ENCODE measurements at places on chromosomes 16 and 17. TPM values are rescaled to one million over a fixed set of nuclear protein-coding genes. Genes with fewer than 3 reads are reported as not detected.

ZNF287 gene
- polyA plus RNA-seq: 4.9 TPM

PABPN1L gene
- polyA plus RNA-seq: not detected

ADAD2 gene
- polyA plus RNA-seq: 1.4 TPM

SEZ6L2 gene
- polyA plus RNA-seq: 3.3 TPM

PROCA1 gene
- polyA plus RNA-seq: 3.5 TPM

GALK1 gene
- polyA plus RNA-seq: 32.2 TPM

CCL5 gene
- polyA plus RNA-seq: 0.74 TPM

CTRB2 gene
- 0.23 TPM for polyA plus RNA-seq

NPB gene
- polyA plus RNA-seq: 0.96 TPM

KRTAP4-4 gene
- polyA plus RNA-seq: not detected

HLF gene
- 8.1 TPM for polyA plus RNA-seq

PRDM7 gene
- not detected for polyA plus RNA-seq

SLFN14 gene
- 0.19 TPM for polyA plus RNA-seq

SLC6A2 gene
- polyA plus RNA-seq: 1.7 TPM

ZG16B gene
- 0.56 TPM for polyA plus RNA-seq

CBFA2T3 gene
- polyA plus RNA-seq: 23.2 TPM
